Daoy (cell line): ENCODE measurements at places on chromosomes 3 and 15.

- no peak for DNase-seq
These were observed 298.3 kb upstream of the TGFBR2 start for GRCh38 chr3:30308131-30308530.

DNA sequence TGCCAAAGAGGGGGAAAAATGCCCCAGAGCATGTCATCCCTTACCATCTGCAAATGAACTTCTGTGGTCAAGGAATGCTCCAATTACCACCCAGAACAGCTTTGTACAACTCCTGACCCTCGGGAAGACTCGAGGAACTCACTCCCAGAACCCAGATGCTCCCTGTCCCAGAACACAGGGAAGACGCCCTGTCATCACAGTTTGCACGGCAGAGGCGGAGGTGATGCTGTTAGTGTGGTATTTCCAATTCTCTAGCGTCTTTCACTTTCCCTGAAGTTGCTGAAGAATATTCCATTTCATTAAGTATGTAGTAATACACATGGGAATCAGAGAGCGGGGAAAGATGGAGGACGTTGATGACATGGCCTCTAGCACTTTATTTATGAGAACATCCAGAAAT lies 193.7 kb downstream of the TIGIT start:
- no peak for DNase-seq

- no peak for DNase-seq
These were observed 1.3 kb upstream of the C15orf39 start for GRCh38 chr15:75200391-75200764.

- peak; percentile 42 for DNase-seq
These were observed 27.2 kb downstream of the LRRC2 start for GRCh38 chr3:46538803-46539442.

GRCh38 chr15:78925956-78926743 lies 18.7 kb downstream of the CTSH start:
- no peak for DNase-seq

DNA sequence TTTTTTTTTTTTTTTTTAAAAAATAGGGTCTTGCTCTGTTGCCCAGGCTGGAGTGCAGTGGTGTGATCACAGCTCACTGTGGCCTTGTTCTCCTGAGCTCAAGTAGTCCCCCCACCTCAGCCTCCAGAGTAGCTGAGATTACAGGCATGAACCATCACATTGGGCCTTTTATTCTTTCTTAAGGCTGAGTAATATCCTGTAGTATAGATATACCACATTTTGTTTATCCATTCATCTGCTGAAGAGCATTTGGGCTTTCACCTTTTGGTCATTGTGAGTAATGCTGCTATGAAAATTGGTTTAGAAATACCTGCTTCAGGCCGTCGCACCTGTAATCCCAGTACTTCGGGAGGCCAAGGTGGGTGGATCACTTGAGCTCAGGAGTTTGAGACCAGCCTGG lies 42.6 kb downstream of the PAQR5 start:
- no peak for DNase-seq

GRCh38 chr3:70861855-70862254 lies 549.4 kb upstream of the MDFIC2 start:
- DNase-seq, result peak; percentile 49

- DNase-seq, result no peak
These were observed 786.6 kb upstream of the DPPA4 start for GRCh38 chr3:110123946-110124345.

GRCh38 chr3:56796202-56796601 lies 5.5 kb downstream of the ARHGEF3 start:
- peak; percentile 51 for DNase-seq

GRCh38 chr15:63353887-63354286 lies 27.8 kb downstream of the CA12 start:
- no peak for DNase-seq

- DNase-seq, result no peak
These were observed 117.4 kb upstream of the MBNL1 start for GRCh38 chr3:152151216-152151876.

DNA sequence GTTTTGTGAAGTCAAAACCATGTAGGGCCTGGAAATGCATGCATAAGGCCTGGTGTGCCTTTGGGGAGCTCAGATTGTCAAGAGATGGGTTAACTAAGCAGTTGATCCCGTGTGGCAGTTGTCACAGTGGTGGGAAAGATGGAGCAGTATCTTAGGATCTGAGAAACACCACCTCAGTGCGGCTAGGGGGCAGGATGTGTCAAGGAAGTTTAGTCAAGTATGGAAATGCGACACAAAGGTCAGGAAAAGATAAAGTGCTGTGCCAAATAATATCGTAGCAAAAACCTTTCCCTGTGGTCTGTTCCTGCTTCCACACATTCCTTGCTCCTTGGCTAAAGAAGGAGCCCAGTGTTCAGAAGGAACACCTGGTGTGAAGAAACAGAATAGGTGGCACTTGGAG lies 396.4 kb downstream of the EDEM1 start:
- no peak for DNase-seq

DNA sequence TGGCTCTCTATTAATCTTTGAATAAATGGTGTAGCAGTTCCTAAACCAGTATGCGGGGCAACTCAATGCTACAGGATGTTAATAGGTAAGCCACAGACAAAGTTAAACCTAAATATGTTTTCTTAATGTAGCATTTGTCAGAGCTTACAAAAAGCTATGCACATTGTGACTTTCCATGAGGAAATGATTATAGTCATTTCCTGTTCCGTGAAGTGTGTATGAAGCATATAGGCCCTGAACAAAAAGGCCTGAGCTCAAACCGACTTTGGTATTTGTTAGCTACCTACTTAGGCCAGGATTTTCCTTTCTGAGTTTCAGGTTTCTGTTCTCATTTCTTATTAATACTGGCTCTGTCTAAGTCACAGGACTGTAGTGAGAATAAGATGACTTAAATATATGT lies 14.2 kb downstream of the ZNF80 start:
- no peak for DNase-seq

- peak; percentile 69 for DNase-seq
These were observed 2.0 kb upstream of the HYAL2 start for GRCh38 chr3:50324351-50325112.

DNA sequence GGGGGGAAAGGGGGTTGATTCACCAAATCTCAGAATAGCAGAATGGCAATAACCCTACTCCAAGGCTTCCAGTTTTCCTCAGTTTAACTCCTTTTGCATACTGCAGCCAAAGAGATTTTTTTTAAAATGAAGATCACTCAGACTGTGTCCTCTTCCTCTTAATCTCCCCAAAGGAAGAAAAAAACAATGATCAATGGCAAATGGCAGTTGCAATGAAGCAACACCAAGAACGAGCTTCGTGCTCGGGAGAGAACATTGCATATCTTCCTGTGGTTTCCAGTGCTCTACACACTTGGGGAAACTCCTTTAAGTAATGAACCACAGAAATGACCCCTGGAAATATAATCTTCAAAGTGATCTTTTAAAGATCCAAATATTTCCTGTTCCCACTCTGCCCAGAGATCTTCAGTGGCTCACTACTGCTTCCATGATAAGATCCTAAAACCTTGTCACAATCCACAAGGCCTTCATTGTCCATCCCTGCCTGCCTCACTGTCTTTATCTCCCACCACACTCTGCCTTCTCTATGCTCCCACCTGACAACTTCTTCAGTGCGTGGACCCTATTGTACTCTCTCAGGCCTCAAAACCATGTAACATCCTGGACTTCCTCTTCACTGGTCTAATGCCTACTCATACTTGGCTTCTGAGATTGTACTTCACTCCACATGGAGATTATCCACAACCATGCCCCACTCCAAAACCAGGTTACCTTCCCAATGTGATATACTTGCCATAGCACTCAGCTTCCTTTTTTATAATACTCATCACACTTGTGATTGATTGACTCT lies 394.8 kb downstream of the FHIT start:
- DNase-seq, result no peak

DNA sequence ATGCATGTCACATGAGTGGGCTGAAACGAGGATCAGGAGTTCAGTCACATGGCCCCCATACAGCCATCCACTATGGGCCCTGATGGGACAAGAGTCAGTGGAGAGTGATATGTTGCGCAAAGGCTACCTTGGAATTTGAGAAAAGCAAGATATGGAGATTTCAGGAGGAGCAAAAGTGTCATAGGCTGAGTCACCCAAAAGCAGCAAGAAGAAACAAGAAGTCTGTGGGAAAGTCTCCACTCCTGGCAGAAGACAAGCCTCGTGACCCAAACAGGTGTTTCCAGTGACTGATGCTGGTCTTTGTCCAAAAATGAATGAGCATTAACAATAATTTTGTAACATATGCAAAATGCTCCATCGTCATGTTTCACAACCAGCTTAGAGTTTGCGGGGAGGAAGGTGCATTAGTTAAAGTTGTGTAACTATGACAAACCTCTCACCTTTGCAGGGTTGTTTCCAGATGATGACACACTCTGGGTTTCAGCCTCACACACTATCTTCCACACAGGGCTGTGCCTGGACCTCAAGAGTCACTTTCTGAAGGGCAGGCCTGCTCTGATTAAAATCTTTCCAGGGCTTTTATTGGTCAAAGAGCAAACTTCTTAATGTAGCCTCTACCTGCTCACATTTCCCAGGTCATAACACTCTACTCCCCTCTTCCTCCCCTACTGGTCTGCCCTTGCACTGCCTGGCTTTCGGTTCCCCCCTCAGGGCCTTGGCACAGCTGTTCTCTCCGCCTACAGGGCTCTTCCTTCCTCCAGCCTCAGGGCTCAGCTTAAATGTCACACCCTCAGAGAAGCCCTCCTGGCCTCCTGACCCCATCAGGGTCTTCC lies 3.9 kb upstream of the DNASE1L3 start:
- DNase-seq, result no peak

GRCh38 chr3:120604784-120605183 lies 8.6 kb downstream of the NDUFB4 start:
- no peak for DNase-seq

DNA sequence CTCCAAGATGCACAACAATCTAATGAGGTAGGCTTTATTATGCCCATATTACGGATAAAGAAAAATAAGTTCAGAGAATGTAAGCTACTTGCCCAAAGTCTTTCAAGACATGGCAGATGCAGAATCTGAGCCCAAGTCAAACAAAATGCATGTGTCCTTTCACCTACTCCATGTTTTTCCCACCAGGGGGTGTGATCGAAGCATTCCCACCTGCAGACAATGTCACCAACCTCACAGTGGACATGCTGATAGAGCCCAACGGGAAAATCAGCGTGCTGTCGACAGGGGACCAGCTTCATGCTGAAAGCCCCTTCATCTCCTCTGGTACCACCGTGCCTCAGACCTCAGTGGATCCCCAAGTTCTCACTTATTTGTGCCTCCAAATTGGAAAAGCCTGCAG lies 99.8 kb upstream of the C15orf61 start:
- DNase-seq, result no peak

DNA sequence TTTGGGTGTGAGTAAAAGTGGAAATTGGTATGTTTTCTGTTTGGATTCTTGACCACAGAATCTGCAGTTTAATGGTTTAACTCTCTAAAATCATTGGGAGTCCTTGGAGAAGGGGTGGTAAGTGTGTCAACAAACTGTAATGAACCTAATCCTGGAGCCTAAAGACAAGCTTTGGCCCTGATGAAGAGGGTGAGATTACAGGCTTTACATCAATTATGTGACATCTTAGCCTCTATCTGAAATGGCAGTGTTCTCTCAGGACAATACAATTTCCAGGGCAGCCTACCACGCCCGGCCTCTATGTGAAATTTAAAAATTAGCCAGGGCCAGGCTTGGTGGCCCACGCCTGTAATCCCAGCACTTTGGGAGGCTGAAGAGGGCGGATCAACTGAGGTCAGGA lies 4.3 kb upstream of the PKM start:
- DNase-seq, result no peak
